RPMI8226 (cell line): ENCODE measurements at places on chromosomes 5 and 9.

DNA sequence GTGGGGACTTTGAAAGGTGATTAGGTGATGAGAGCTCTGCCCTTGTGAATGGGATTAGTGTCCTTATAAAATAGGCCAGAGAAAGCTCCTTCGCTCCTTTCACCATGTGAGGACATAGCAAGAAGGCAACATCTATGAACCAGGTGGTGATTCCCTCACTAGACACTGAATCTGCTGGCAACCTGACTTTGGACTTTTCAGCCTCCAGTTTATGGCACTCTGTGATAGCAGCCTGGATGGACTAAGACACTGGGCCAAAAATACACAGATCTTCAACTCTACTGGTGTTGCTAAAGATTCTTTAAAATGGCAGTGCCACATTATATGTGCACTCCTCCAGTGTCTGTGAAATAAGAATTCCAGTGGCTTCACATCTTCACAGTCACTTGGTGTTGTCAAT lies 41.2 kb upstream of the COL15A1 start:
- no peak for DNase-seq

DNA sequence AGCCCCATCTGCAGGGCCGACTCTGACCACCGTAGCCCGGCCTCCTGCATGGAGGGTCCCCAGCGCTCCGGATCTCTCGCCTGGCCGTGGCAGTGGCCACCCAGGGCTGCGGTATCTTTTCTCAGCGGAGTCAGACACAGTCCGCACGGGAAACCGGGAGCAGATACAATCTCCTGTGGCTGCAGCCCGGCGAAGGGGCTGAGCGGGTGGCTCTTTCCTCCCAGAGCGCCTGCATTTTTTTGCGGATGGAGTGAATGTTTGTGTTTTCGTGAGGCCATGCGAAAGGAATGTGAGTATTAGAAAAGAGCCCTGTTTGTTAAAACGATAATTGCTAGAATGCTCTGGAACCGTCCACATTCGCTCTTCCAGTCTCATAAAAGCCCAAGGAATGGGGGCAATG lies 53.4 kb upstream of the PTCH1 start:
- no peak for DNase-seq

GRCh38 chr9:13841746-13842462 lies 472.0 kb downstream of the NFIB start:
- no peak for DNase-seq

- DNase-seq, result no peak
Measured at GRCh38 chr9:108684288-108685025, 171.3 kb downstream of the ACTL7B start.

DNA sequence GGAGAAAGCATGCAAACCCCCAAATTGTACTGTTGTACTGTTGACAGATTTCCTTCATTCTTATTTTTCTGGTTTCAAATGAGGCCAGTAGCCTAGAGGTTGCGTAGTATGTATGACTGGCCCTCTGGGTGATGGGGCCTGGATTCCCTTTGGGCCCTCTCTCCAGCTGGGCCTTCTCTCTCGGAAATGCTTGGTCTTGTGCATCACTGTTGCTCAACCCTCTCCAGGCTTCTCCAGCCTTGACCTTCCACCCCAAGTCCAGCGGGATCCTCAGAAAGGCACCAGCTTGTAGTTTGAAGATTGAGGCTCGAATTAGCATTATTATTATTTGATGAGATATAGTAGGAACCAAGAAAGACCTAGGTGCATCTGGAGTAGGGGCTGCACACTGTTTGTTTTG lies 87.0 kb downstream of the ANGPTL2 start:
- no peak for DNase-seq

DNA sequence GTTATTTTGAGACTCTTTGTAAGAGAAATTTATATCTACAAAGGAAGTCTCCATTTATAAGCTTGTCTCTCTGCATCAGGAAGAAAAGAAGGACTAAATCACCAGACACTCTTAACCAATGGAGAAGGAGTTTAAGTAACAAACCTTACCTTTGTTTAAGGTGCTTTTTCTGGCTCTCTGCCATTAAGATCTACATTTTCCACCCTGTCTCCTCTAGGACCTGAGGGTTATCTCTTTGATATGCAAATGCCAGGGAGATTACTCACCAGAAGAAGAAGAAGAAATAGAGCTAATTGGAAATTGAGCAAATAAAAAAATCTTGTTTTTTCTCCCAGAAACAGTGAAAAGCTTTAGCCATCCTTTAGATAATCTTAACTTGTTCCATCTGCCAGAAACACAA lies 60.9 kb downstream of the CDKN2A start:
- DNase-seq, result no peak

- no peak for DNase-seq
Measured at GRCh38 chr9:109001275-109001676, 12.0 kb downstream of the CTNNAL1 start.

- DNase-seq, result no peak
Measured at GRCh38 chr5:12459326-12459725, 555.1 kb upstream of the CTNND2 start.
